ENCODE measurements at places on chromosomes 2 and 18.
A peak's percentile ranks its signal among the peaks of the same experiment; 100 is the strongest.

DNA sequence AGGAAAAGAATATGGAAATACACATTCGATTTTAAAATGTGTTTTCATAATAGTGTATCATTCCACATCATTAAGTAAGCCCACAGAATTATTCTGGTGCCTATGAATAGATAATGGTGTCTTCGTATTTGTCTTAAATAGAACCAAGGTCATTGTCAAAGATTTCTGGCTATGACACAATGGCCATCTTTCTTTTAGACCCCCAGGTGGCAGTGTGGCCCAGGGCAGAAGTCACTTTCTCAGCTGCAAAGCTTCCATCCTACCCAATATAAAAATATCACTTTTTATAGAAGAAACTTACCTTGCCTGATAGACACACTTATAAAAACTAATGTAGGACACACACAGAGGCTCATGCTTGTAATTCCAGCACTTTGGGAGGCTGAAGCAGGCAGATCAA lies 57.5 kb downstream of the ZRANB3 start:
- DNase-seq = peak; percentile 18

GRCh38 chr18:36535202-36535935 lies 237.9 kb downstream of the FHOD3 start:
- DNase-seq = no peak

DNA sequence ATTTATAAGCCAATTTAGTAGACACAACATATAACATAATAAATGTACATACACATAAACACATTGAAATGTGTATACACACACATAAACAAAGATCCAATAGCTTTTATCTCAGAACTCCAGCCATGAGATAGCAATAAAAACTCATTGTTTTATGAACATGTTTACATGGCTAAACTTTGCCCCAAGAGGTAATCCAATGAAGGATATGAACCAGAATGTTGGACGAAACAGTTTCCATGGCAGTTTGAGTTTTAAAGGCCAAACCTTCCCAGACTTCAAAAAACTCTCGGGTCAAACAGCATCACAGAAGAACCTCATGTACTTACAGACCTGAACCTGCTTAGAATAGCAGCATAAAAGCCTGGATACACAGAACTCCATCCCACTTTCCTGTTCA lies 97.2 kb upstream of the WDR75 start:
- no peak for DNase-seq

DNA sequence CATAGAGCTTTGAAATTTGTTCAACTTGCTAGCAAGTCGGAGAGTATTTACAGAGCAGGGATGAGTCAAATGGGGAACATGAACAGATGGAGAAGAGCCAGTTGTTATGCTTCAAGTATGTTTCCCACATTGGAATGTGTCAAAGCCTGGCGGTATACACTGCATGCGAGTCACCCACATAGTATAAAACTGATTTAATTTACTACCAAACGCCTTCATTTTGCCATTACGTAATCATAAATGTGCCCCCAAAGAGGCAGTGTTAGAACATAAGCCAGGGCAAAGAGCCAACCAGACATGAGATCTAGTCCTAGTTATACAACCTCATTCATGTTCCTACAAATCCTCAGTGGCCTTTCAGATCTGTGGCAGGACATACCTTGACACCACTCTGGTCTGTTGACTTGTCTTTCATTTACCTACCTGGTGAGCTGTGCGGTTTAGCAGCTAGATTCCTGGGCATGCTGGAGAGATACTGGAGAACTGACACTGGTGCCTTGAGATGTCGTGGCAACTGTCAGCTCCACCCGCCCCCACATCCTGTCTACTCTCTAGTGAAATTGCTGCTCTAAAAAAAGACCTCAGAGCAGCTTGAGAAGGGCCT lies 21.7 kb upstream of the NRP2 start:
- no peak for DNase-seq

DNA sequence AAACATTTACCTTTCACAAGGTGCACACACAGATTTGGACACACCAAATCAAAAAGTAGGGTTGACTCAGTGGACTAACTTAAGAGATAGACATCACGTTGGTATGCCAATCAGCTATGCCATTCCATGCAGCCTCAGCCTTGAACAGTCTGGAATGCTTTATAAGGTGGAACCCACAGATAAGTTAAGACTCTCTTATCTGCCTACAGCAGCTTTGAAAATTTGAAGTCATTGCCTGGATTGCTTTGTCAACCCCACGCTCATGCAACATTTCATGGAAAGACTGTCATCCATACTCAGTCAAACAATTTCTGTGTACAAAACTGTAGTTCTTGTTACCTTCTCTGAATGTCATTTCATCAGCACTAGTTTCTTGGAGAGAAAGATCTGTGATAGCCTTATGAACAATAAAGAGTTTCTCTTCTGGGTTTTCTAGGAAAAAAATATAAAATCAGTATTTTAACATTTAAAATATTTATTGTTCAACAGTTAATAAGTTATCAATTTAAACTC lies 1.2 kb downstream of the ERMN start:
- DNase-seq = no peak

- no peak for DNase-seq
Observed at GRCh38 chr2:144663207-144663606, 143.3 kb upstream of the ZEB2 start.

DNA sequence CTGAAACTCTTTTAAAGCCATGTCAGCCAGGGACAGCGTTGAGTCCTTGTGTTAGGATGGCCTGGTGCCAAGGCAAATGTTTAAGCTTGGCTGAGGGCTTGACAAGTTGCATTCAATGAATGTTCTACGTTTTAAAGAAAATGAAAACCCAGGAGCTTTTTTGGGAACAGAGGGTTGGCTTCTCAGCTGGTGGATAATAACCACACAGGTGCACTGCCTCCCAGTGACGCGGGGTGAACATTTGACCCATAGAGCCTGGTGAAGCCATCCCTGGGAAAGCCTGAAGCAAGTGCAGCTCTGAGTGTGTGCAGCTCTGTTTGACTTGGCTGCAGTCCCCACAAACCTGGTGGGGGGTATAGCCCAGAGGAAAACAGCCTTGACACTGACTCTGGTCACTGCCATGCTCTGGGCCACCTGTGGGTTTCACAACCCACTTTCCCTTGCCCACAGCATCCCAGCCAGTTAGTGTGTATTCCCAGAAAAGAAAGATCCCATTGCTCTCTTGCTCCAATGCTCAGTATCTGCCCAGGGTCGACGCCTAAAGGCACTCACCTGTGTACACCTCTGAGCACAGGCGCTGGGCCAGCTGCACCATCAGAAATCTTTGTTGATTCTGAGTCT lies 874.9 kb downstream of the RNF144A start:
- no peak for DNase-seq

- DNase-seq = no peak
Observed at GRCh38 chr18:62289047-62289446, 36.1 kb upstream of the TNFRSF11A start.

DNA sequence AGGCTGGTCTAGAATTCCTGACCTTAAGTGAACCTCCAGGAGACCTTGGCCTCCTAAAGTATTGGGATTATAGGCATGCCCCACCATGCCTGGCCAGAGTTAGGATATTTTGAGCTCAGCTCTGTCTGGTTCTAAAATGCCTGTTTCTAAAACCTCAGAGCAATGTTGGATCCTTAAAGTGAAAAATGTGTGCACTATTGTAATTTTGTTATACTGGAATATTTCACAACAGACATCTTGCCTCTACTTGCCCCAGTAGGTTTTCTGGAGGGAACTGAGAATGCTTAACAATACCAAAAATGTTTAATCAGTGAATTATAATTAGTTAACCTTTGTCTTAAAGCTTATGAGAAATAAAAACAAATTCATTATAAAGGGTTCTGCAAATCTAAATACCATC lies 144.6 kb upstream of the CCDC195 start:
- DNase-seq = no peak

- DNase-seq = no peak
Observed at GRCh38 chr18:77020561-77020960, 112.0 kb downstream of the MBP start.

GRCh38 chr18:36419900-36420531 lies 122.5 kb downstream of the FHOD3 start:
- DNase-seq = no peak

- DNase-seq = peak; percentile 89
Observed at GRCh38 chr2:233084488-233084887, 24.3 kb downstream of the INPP5D start.

DNA sequence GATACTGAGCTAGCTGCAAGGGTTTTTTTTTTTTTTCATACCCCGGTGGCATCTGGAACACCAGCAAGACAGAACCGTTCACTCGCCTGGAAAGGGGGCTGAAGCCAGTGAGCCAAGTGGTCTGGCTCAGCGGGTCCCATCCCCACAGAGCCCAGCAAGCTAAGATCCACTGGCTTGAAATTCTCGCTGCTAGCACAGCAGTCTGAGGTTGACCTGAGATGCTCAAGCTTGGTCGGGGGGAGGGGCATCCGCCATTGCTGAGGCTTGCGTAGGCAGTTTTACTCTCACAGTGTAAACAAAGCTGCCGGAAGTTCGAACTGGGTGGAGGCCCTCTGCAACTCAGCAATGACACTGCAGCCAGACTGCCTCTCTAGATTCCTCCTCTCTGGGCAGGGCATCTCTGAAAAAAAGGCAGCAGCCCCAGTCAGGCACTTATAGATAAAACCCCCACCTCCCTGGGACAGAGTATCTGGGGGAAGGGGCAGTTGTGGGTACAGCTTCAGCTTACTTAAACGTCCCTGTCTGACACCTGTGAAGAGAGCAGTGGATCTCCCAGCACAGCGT lies 5.1 kb upstream of the MIB1 start:
- DNase-seq = no peak

- no peak for DNase-seq
Observed at GRCh38 chr18:25144820-25145219, 207.1 kb downstream of the ZNF521 start.

DNA sequence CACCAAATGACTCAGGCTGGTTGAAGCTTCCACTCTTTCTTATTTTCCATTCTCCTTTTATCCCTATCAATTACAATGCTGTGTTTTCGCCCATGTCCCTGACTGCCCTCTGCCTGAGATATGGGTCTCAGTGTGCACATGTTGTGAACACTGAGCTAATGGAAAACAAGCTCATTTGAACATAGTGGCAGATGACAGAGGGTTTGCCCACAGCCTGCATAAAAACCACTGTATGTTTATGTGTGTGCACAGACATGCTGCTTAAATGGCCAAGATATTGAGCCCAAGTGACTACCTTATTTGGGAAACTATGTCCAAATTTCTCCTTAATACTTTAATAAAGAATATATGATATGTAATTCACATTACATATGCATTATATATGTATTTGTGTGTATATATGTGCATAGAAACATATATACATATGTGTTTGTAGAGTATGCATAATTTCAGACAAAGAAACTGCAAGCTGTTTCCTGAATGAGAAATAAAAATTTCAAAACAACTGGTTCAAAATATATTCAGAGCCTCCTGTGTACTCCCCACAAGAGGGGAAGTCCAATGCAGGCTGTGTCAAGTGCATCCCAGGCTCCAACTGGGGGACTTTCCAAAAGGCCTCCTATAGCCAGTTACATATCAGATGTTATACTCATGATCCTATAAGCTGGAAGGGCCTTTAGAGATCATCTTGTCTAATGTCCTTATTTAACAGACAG lies 92.7 kb upstream of the CD302 start:
- DNase-seq = no peak

- DNase-seq = no peak
Observed at GRCh38 chr2:173982182-173982714, 17.1 kb upstream of the SP3 start.

GRCh38 chr2:67626656-67627055 lies 229.5 kb downstream of the ETAA1 start:
- no peak for DNase-seq

DNA sequence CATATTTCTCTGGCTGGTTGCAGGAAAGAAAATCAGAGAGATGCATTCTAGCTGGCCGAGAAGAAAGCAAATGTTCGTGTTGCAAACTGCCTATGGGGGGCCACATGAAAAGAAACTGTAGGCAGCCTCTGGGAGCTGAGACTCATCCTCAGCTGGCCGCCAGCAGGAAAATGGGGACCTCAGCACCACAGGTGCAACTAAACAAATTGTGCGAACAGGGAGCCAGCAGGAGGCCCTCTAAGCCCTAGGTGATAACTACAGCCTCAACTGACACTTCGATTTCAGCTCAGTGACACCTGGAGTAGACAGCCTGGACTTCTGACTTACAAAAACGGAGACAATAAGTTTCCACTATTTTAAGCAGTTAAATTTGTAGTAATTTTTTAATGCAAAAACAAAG lies 107.3 kb downstream of the DTNB start:
- DNase-seq = no peak

GRCh38 chr18:58140387-58141325 lies 96.6 kb downstream of the NEDD4L start:
- DNase-seq = no peak

DNA sequence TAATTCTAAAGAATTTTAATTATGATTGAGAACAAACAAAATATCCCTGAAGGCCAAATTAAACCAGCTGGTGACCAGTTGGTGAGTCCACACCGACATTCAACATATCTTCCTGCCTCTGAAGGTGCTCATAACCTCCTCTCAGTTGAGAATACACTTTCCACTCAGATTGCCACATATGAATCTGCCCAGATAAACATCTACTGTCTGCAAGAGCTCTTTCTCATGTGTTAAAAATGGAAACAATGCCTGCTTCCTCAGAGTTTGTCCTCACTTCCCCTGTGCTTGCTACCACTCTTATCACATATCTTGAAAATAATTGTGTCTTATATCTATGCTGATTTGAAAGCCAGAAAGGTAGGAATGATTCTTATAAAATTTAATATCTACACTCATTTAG lies 177.7 kb upstream of the GULP1 start:
- no peak for DNase-seq

DNA sequence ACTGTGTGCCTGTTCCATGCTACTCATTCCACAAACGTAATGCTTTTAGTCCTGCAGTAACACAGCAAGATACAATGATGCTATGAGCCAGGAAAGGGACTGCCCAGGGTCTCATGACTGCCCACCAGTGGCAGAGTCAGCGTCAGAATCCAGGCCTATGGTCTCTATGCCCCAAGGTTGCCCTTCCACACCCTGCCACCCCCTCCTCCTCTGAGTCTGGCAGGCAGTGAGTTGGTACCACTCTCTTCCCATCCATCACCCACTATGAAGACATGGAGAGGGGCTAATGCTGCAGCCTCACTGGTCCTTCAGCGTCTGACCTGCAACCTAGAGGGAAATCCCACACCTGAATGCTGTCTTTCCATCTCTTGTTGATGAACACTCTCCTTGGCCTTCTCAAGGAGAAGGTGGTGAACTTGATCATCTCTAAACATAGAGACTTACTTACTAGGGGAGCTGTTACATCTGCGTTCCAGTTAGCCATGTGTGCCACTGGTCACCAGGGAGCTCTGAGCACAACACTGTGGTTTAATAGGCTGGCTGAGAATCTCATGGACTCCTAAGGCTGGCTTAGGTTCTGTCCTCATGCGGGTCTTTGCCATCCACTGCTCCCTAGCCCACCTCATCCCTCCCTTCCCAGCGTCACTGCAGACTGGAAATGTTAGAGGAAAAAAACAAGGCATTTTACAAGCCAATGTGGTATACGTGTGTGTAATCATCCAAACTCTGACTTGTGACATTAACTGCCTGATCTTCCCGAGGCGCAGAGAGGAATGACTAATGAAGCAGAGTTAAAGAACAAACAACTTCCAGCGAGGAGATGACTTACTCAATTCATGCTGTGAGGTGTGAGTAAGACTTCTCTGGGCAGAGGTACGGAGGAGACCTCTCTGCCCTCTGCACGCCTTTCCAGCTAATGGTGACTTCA lies 28.8 kb downstream of the STEAP3 start:
- no peak for DNase-seq

All from HL-60 (cell line).